ENCODE measurements at places on chromosomes 1 and 21. TPM values are rescaled to one million over a fixed set of nuclear protein-coding genes. Genes with fewer than 3 reads are reported as not detected.

Gene NR1I3
- not detected for total RNA-seq

Gene TMEM52
- total RNA-seq = 0.80 TPM

Gene EXTL1
- total RNA-seq = not detected

Gene TNFAIP8L2
- total RNA-seq = 25.7 TPM

Gene OR6K6
- total RNA-seq = not detected

Gene ADGRL2
- total RNA-seq = not detected

Gene PDZK1
- total RNA-seq = 0.21 TPM

Gene CFAP57
- total RNA-seq = 0.25 TPM

Gene UBL4B
- not detected for total RNA-seq

Gene TRAF3IP3
- total RNA-seq = 196 TPM

Gene OPRD1
- total RNA-seq = not detected

Gene KLF18
- total RNA-seq = not detected

Gene ATP6V1G3
- total RNA-seq = not detected

Gene MSH4
- 0.55 TPM for total RNA-seq

Gene ZBTB8A
- 0.17 TPM for total RNA-seq

All from activated CD8-positive, alpha-beta memory T cell treated with anti-CD3 and anti-CD28 coated beads for 36 hours (primary cell).